Cardiac ventricle fibroblast (primary cell): ENCODE measurements at places on chromosomes 3 and 15. TPM values are rescaled to one million over a fixed set of nuclear protein-coding genes. Genes with fewer than 3 reads are reported as not detected.

CISH gene
- 3.5 and 4.7 TPM in 2 replicates for total RNA-seq

ABCF3 gene
- total RNA-seq: 35.8 and 43.3 TPM in 2 replicates

CYP11A1 gene
- 0.81 and 1.7 TPM in 2 replicates for total RNA-seq

ZDHHC23 gene
- total RNA-seq: 0.56 and 1.1 TPM in 2 replicates

REC114 gene
- total RNA-seq: not detected in 2 replicates

TNK2 gene
- total RNA-seq: 6.6 and 8.3 TPM in 2 replicates

SNX1 gene
- 67.2 and 68.2 TPM in 2 replicates for total RNA-seq

NIPA2 gene
- 37.3 and 47.9 TPM in 2 replicates for total RNA-seq

HRG gene
- not detected in 2 replicates for total RNA-seq

TTLL13 gene
- total RNA-seq: not detected in 2 replicates

TRPC1 gene
- total RNA-seq: 12.5 and 14.2 TPM in 2 replicates

GCNT3 gene
- 0.34 and 0.56 TPM in 2 replicates for total RNA-seq

RPP14 gene
- total RNA-seq: 5.5 and 5.7 TPM in 2 replicates
